Jurkat, Clone E6-1 (cell line): ENCODE measurements at places on chromosomes 16 and 17.

GRCh38 chr17:30375661-30376060 lies 3.1 kb upstream of the CPD start:
- no peak for DNase-seq

DNA sequence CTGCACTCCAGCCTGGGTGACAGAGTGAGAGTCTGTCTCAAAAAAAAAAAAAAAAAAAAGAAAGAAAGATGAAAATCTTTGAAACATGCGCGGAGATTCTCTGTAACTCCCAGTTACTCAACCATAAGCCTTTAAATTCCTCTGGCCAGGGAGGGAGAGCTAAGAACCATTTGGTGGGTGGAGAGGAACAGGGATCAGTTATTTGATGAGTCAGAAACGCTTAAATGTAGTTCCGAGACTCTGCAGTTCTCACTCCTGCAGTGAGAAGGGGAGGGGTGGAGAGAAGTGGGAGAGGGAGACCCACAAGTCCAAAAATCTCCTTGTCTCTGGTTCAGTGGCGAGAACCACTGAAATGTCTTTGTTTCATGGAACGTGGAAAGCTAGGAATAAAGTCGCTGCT lies 266.7 kb downstream of the SOX9 start:
- no peak for DNase-seq

GRCh38 chr17:44672479-44673093 lies 16.3 kb downstream of the MEIOC start:
- peak; percentile 23 for DNase-seq

GRCh38 chr17:17911001-17911613 lies 61.1 kb downstream of the TOM1L2 start:
- no peak for DNase-seq

GRCh38 chr17:28648698-28649097 lies 3.7 kb upstream of the BLTP2 start:
- no peak for DNase-seq

DNA sequence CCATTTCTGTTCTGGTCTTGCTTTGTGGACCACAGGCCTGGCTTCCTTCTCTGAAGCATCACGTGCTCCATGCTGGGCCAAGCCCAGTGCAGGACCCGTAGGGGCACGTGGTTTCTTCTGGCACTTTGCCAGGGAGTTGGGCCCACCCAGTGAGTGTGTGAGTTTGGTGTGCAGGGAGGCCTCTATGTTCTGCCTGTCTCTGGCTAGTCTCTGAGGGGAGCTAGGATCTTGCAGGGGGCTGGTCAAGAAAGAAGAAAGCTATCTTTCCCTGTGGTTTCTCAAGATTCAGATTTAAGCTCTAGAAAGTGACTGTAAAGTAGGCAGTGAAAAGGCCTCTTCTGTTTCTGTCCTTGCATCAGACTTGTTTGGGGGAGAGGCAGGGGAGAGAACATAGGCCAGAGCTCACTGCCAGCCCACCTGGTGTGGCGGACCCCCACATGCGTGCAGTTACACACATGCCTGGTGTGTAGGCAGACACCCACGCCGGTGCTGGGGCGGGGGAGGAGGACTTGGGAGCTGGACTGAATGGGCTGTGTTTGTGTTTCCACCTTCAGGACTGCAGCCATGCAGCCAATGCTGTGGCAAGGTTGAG lies 11.8 kb downstream of the LASP1 start:
- DNase-seq: no peak
